ENCODE measurements at places on chromosomes 2 and 18. TPM values are rescaled to one million over a fixed set of nuclear protein-coding genes. Genes with fewer than 3 reads are reported as not detected.

Gene C1GALT1C1L
- not detected for total RNA-seq

Gene CYTIP
- total RNA-seq: 0.35 TPM

Gene AGXT
- not detected for total RNA-seq

Gene SNED1
- total RNA-seq: 0.30 TPM

Gene PLCL1
- total RNA-seq: 0.32 TPM

Gene SLC16A14
- 14.2 TPM for total RNA-seq

Gene GCA
- 11.3 TPM for total RNA-seq

Gene TRIM54
- not detected for total RNA-seq

Gene SOCS6
- total RNA-seq: 26.8 TPM

Data from neural crest cell (in vitro differentiated cells).